ENCODE measurements at places on chromosomes 1 and 21. TPM values are rescaled to one million over a fixed set of nuclear protein-coding genes. Genes with fewer than 3 reads are reported as not detected.
A peak's percentile ranks its signal among the peaks of the same experiment; 100 is the strongest.

GRCh38 chr21:38351961-38352521 lies 95.2 kb downstream of the KCNJ15 start:
- H3K4me3 ChIP-seq, result no peak overlapping the region
- H3K4me1 ChIP-seq, result peaks cover 46% of the 10 kb centered on the region
- peak overlapping the region; percentile 81 for H3K27ac ChIP-seq
- DNase-seq, result peak; percentile 93
- no peaks in the 10 kb centered on the region for H3K36me3 ChIP-seq

GRCh38 chr1:175503538-175503937 lies 239.9 kb downstream of the TNR start:
- no peak overlapping the region for H3K4me3 ChIP-seq
- no peak for DNase-seq
- H3K27me3 ChIP-seq, result no peaks in the 10 kb centered on the region
- H3K27ac ChIP-seq, result no peak overlapping the region
- no peaks in the 10 kb centered on the region for H3K36me3 ChIP-seq

- H3K4me3 ChIP-seq, result no peak overlapping the region
- no peak for DNase-seq
- H3K36me3 ChIP-seq, result no peaks in the 10 kb centered on the region
Measured at GRCh38 chr1:226524547-226524946, 24.0 kb upstream of the STUM start.

GRCh38 chr21:43021191-43021590 lies 46.8 kb downstream of the PKNOX1 start:
- H3K4me3 ChIP-seq, result no peak overlapping the region
- no peak overlapping the region for H3K27ac ChIP-seq
- peaks cover 9% of the 10 kb centered on the region for H3K4me1 ChIP-seq
- no peaks in the 10 kb centered on the region for H3K27me3 ChIP-seq

Gene CLCA4
- not detected for total RNA-seq

Data from astrocyte (in vitro differentiated cells and primary cell).